ENCODE measurements at places on chromosomes 12 and 14.

DNA sequence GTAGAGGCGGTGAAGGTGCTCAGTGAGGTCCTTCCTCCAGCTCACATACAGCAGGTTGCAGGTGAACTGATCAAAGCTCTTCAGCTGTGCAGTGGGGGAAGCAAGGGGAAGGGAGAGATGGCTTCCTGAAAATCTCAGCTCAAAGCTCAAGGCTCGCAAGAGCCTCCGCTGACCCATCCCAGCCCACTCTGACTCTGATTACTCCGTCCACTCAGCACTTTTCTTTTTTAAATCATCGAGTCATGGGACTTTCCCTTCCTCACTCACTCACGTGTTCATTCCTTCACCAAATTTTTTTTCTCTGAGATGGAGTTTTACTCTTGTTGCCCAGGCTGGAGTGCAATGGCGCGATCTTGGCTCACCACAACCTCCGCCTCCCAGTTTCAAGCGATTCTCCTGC lies 4.7 kb downstream of the ABCD4 start:
- DNase-seq = no peak

- DNase-seq = no peak
Measured at GRCh38 chr14:55604488-55604887, 24.5 kb downstream of the KTN1 start.

DNA sequence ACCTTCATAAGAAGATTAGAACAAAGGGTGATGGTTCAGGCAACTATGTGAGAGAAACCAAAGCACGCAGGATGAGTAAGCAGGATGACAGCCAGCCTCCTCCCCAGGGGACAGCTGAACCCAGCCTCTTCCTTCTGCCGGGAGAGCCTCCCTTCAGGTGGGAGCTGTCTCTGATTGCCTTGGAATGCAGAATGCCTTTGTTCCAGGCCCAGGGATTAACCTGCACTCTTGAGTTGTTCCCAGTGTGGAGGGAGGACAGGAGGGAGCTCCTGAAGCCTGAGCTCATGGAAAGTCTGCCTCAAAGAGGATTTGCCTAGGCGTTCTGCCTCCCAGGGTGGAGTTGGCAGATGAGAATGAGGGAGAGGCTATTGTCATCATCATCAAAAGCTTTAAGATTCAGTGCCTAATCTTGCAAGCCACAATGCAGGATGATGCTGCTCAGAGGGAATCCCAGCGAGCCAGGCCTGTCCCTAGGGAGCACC lies 3.6 kb upstream of the KRT6A start:
- peak; percentile 3 for DNase-seq

- no peak for DNase-seq
Measured at GRCh38 chr14:75672605-75673192, 11.7 kb downstream of the TTLL5 start.

- DNase-seq = no peak
Measured at GRCh38 chr12:93456077-93456476, 11.2 kb upstream of the MRPL42 start.

GRCh38 chr12:6272300-6273204 lies 37.9 kb upstream of the PLEKHG6 start:
- DNase-seq = no peak

GRCh38 chr12:89994911-89995310 lies 286.3 kb upstream of the ATP2B1 start:
- no peak for DNase-seq

DNA sequence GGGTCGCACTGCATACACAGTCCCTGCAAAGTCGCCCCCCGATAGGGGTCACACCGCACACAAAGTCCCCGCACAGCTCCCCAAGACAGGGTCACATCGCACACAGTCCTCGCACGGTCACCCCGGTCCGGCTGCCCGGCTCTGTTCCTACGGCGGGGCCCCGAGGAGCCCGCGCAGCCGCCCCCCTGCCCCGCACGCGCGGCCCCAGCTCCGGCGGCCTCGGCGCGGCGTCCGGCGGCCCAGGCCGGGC lies 300 bp downstream of the SSH1 start:
- no peak for DNase-seq

DNA sequence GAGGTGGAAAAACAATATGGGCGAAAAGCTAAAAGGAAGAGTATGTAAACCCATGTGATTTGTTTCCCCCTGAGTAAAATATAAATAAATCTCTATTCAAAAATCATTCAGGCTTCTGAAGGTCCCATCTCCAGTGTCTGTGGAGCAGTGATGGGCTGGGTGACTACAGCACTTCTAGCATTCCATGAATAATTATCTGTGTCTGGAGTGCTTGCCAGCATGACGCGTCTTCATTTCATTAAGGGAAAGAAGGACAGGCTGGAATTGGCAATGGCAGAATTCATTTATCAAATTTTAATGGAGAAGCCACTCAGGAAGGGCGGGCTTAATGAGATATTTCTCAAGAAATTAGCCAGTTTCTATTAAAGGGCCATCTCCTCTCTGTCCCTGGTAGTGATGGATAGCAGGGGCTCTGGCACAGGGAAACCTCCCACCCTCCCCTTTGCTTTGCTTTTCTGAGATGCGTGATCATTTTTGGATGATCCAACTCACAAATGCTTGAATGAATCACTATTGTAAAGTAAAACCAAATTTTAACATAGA lies 916.3 kb upstream of the SEL1L start:
- no peak for DNase-seq

DNA sequence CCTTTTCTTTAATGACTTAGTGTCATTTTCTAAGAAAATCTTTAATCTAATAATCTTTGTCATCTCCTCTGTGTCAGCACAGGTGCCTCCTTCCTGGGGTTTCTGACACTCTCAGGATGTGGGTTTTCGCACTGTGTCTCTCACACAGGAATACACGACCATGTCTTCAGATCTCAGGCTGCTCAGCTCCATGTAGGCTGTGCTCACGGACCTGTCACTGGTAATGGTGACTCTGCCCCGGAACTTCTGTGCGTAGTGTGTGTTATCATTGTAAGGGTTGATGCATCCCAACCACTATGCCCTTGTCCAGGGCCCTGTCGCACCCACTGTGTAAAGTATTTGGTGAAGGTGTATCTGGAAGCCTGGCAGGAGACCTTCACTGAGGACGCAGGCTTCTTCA lies 647.8 kb downstream of the TMEM121 start:
- no peak for DNase-seq

DNA sequence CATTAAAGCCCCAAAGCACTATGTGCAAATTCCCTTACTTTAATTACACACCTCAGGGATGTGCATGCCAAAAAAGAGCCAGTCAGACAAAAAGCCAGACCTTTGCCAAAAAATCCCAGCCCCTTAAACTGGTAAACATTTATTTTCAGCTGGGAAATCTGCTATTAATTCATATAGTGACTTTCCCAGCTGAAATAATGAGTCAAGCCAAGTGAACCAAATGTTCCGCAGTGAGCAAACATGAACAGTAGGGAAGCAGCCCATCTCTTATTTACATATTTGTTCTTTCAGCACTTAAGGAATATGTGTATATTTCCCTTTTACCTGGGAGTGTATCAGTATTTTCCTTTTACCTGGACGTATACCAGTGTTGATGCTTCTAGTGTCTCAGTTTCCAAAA lies 44.0 kb upstream of the OTX2 start:
- no peak for DNase-seq

DNA sequence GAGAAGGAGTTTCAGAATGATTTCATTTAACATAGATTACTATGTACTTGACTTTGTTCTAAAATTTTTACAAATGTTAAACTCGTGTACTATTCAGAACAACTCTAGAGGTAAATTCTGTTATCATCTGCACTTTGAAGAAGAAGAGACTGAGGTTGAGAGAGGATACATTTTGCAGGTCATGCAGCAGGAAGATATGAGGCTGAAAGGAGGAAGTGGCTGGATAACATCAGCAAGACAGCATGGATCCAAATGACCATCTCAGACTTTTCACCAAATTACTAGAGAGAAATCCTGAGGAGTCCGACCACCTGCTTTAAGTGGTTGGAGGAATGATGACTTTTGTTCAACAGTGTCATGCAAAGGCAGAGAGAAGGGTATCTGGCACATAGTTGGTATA lies 84.9 kb downstream of the ASCL4 start:
- DNase-seq = no peak

GRCh38 chr12:55997535-55997859 lies 421 bp downstream of the SUOX start:
- DNase-seq = no peak

DNA sequence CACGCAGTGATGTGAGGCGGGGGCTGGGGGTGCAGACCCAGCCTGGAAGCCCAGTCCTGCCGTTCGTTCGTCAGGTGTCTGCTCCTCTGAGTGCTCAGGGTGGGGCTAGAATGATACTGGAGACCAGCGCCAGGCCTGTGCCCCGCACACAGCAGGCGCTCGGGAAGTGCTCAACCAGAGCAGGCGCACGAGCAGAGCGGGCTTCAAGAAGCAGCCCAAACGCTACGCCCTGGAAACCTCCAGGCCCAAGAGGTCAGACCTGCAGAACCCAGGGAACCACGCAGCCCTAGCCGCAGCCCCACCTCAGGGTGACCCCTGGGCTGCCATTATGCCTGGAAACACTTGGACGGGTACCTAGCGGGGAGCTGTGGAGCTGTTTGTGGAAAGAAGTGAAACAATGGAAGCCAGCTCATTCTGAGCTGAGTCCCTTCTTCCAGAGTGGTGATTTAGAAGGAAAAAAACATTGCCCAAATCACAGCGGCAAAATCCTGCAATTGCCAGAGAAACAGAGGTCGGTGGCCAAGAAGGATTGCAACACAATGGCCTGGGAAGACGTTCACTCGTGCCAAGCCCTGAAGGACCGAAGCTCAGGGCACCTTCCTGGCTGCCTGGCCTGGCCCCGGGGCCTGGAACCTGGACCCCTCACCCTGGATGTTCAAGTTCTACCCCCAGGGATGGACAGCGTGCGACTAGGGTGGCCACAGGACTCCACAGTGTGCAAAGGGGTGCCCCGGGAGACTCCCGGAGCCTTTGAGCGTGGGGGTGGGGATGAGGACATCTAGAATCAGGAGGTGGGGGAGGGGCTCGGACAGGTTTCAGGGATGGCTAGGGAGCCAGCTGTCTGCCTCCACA lies 40.4 kb upstream of the DIO3 start:
- DNase-seq = no peak

DNA sequence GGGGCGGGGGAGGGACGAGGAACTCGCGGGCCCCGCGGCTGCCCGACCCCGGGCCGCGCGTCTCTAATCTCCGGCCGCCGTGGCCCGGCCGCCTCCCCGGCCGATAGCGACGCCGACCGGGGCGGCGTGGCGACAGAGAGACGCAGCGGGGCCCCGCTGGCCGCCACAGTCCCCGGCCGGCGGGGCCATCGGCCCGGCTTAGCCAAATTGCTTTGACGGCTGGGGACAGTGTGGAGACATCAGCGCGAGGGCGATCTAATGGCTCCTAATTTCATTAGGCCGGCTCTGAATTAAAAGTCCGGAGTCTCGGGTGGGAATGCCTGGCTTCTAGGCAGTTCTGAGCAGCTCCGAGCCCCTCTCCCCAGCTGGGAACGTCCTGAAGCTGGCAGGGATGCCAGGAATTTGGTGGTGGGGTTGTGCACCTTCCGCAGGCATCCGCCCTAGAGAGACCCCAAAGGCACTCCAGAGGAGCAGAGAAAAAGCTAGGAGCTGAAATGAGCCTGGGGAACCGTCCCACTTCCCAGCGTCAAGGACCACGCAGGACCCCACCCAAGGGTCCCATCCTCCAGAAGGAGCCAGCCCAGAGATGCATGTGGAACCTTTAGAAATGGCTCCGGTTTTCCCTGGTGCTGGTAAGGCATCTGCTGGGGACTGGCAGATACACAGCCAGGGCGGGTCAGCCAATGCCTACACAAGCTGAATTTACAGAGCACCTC lies 9.6 kb downstream of the TBX5 start:
- no peak for DNase-seq

- peak; percentile 48 for DNase-seq
Measured at GRCh38 chr14:53306267-53306721, 153.2 kb upstream of the DDHD1 start.

DNA sequence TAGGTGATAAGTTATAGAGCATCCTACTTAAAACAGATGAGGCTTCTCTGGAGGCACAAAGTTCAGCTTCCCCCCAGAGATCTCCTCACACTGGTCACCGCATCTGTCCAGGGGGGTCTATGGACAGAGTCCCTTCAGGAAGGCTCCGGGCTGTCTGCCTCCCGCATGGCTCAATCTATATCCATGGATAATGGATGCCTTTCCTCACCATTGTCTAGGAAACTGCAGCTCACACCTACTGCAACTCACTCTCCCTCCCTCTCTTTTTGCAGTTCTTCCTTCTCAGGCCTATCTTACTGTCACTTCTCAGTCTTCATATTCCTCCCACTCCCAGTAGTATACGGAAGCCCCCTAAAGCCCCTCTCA lies 100.6 kb upstream of the BCL2L14 start:
- DNase-seq = no peak

GRCh38 chr14:36975834-36976233 lies 196.6 kb downstream of the SLC25A21 start:
- peak; percentile 96 for DNase-seq

DNA sequence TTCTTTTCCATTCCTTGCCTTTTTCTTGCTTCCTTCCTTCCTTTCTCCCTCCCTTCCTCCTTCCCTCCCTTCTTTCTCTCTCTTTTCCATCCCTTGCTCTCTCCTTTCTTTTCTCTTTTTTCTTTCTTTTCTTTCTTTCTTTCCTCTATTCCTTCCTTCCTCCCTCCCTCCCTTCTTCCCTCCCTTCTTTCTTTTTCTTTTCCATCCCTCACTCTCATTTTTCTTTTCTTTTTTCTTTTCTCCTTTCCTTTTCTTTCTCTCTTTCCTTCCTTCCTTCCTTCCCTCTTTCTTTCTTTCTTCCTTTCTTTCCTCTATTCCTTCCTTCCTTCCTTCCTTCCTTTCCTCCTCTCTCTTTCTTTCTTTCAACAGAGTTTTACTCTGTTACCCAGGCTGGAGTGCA lies 35.1 kb upstream of the PPP4R3A start:
- no peak for DNase-seq

DNA sequence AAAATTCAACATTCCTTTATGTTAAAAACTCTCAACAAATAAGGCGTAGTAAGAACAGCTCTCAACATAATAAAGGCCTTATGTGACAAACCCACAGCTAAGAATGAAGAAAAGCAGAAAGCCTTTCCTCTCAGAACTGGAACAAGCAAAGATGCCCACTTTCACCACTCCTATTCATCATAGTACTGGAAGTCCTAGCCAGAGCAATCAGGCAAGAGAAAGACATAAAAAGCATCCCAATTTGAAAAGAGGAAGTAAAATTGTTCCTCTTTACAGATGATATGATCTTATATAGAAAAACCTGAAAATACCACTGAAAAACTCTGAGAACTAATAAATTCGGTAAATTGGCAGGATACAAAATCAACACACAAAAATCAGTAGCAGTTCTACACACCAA lies 52.1 kb downstream of the STON2 start:
- DNase-seq = no peak

DNA sequence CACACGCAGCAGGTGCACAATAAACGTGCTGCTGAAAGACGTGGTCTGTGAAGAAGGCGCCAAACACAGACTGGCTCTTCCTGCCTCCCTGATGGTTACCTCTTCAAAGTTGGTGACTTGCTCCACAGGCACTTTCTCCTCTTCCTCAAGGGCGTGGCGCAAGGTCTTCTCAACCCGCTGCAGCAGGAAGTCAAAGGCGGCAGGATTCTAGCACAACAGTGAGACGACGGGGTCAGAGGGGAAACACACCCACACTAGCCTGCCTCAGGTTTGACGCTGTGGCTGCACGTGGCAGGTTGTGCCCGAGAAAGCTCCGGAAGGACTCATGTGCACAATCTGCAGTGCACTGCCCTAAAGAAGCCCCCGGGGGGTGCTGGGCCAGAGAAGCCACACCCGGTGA lies 15.0 kb downstream of the POLE start:
- no peak for DNase-seq
